ENCODE measurements at places on chromosomes 16 and 17.

DNA sequence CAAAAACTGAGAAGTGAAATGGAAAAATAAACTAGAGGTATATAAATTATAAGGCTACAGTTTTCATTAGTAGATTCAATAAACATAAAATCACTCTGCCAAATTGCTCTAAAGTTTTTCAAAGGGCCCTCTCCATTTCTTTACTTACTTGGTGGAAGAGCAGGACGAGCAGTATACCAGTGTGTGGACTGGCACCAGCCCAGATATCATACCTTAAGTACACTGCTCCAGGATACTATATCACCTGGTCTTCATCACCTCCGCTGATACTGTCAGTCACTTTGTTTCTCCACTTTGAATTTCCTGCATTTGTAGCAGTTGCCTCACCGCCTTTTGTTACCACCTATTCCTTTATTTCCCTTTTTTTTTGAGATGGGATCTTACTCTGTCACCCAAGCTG, 37.6 kb downstream of the MAP3K3 start:
- no peak for DNase-seq

- no peak for DNase-seq
These were observed 87.3 kb downstream of the SPECC1 start for GRCh38 chr17:20096430-20096829.

- DNase-seq: no peak
These were observed 35.4 kb downstream of the SPAG9 start for GRCh38 chr17:51085150-51085805.

GRCh38 chr17:63407741-63408330, 38.3 kb downstream of the CYB561 start:
- DNase-seq: no peak

- no peak for DNase-seq
These were observed 6.7 kb downstream of the TRPV1 start for GRCh38 chr17:3602499-3602898.

GRCh38 chr16:17271687-17272086, 199.1 kb downstream of the XYLT1 start:
- DNase-seq: no peak

Data from astrocyte of the cerebellum (primary cell).